IPS-NIHi11 (cell line): ENCODE measurements at places on chromosomes 1 and 21.
A peak's percentile ranks its signal among the peaks of the same experiment; 100 is the strongest.

DNA sequence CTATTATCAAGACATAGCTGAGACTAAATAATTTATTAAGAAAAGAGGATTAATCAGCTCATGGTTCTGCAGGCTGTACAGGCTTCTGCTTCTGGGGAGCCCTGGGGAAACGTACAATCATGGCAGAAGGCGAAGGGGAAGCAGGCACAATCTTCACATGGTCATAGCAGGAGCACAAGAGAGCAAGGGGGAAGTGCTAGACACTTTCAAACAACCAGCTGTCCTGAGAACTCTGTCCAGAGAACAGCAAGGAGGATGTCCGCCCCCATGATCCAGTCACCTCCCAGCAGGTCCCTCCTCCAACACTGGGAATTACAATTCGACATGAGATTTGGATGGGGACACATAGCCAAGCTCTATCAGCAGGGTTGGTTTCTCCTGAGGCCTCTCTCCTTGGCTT lies 10.3 kb upstream of the SLC45A1 start:
- no peak for DNase-seq

- DNase-seq, result no peak
These were observed 6.3 kb downstream of the COL16A1 start for GRCh38 chr1:31697369-31697984.

DNA sequence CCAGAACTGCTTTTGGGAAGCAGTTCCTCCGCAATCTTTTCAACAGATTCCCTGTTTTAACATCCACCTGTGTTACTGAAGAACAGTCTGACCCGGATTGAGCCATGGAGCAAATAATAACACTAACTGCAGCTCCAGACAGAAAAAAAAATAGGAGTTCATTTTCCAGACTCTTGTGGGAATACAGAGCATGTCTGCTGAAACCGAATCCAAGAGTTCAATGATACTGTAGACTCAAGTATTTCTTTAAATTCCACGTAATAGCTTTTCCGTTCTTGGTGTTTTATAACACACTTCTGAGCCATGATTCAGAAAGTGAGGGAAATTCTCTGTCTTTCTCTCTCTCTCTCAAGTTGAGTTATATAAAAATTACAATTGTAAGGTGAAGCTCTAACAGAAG lies 60.6 kb downstream of the DDAH1 start:
- DNase-seq, result no peak

DNA sequence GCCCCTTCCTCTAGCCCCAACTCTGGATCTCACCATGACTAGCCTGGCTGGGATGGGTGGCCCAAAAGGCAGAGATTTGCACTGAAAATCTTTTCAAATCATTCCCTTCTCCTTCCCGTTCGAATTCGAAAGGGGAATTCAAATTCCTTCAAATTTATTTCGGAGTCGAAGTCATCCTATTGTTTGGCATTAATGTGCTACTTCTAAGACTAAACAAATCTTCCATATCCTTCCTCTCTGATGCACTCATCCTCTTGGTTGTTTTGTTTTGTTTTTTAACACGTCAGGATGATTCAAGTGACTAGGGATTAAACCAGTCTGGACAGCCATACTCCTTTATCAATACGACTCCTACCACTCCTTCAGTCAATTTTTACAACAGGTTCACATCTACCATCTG lies 95.5 kb upstream of the SGIP1 start:
- DNase-seq, result no peak

DNA sequence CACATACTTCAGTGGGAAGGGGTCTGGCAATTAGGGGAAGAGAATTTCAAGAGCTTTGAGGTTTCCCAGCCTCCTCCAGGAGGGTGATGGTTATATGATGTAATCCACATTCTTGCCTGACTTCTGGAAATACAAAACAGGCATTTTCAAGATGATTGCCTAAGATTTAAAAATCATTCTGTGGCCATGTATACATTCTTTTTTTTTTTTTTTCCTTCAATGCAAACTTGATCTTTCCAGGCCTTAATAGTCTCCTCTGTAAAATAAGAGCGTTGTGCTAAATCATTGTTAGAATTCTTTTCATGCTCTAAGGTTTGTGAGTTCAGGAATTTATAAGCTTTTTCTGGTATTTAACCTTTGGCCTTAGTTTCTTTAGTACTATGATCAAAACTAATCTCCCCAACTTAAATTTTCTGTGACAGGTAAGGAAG lies 192.3 kb upstream of the HMCN1 start:
- DNase-seq, result no peak

DNA sequence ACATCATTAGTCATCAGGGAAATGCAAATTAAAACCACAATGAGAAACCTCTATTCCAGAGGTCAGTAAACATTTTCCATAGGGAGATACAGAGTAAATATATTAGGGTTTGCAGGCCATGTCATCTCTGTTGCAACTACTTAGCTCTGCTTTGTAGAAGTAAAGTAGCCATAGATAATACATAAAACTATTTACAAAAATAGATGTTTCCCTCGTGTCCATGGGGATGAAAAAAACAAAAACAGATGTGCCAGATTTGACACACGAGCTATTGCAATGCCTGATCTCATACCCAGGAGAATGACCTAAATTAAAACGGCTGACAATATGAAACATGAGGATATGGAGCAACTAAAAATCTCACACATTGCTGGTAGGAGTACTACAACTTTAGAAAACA lies 17.3 kb downstream of the LTN1 start:
- no peak for DNase-seq

GRCh38 chr1:154353460-154353904 lies 28.2 kb downstream of the ATP8B2 start:
- no peak for DNase-seq

- no peak for DNase-seq
These were observed 729.0 kb upstream of the BRINP3 start for GRCh38 chr1:191206513-191207207.

- DNase-seq, result peak; percentile 62
These were observed 2.6 kb upstream of the TOR3A start for GRCh38 chr1:179079113-179079761.

DNA sequence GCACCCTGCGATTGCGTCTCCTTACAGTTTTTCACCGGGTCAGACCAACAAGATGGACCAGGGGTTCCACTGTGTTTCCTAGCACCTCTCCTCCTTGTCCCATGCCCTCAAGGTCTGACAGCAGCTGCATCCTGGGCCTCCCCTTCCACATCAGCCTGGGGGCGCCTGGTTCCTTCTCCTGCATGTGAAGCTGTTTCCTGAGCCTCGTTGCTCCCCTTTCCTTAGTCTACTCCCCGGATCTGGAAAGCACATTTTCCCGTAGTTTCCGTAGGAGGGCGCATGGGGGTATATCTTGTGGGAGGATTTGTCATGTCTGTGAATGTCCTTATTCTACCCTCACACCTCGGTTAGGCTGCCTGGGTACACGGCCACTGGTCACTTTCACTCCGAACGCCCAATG lies 6.1 kb downstream of the PRDM15 start:
- DNase-seq, result no peak
